Fibroblast of villous mesenchyme (primary cell): ENCODE measurements at places on chromosomes 4 and X. TPM values are rescaled to one million over a fixed set of nuclear protein-coding genes. Genes with fewer than 3 reads are reported as not detected.
A peak's percentile ranks its signal among the peaks of the same experiment; 100 is the strongest.

The TEX13B gene
- total RNA-seq = not detected in 2 replicates

GRCh38 chr4:3254302-3255131, 5.6 kb downstream of the MSANTD1 start:
- no peak for DNase-seq

The NR3C2 gene
- under 0.01 and 0.32 TPM in 2 replicates for total RNA-seq

The PDGFC gene
- 145 and 184 TPM in 2 replicates for total RNA-seq

The HSFX4 gene
- total RNA-seq = not detected in 2 replicates

DNA sequence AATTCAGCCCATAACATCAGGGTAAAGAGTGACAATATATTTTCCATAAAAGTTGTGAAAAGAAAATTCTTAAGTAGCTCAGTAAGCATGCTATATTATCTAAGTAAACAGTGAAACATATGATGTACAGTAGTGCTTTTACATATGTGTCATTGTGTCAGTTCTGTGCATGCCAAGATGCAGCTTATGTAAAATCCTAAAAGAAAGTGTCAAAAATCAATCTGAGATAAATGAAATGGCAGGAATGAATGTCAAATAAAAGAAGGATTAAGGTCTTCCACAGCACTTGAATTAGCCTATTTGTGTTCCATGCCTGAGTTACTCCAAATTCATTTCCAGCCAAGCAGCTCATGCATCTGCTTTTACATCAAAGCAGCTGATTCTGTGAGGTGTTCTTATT, 452.7 kb upstream of the HS3ST1 start:
- DNase-seq = no peak

- DNase-seq = no peak
Observed at GRCh38 chr4:32987111-32987510, 2266.9 kb downstream of the PCDH7 start.

- no peak for DNase-seq
Observed at GRCh38 chr4:81457921-81458520, 13.7 kb downstream of the RASGEF1B start.

DNA sequence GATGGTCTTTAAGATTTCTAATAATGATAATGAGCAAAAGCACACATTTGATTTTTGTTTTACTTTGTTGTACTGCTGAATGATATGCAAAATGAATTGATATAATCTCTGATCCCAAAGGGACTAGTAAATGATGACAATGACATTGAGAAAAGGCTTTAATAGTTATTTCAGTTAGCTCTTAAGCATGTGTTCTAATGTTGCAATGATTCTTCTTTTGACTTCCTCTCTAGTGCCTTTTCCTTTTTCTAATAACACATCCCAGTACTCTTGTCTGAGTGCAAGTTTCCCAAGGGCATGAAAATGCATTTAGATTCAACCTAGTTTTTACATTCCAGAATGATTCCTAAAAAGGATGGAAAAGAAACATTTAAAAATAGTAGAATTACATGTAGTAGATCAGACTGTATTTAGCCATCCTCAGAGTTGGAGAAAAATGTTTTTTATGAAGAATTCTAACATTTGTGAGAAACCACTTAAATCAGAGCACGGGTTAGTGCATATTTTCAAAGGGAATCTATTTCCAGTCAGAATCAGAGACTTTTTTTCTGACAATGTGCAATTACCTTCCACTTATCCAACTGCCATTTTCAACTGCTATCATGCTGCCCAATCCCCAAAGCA, 508.8 kb downstream of the C4orf33 start:
- no peak for DNase-seq

The ZNF141 gene
- 9.5 and 9.7 TPM in 2 replicates for total RNA-seq

GRCh38 chr4:44704673-44705072, 21.7 kb downstream of the GNPDA2 start:
- DNase-seq = no peak

DNA sequence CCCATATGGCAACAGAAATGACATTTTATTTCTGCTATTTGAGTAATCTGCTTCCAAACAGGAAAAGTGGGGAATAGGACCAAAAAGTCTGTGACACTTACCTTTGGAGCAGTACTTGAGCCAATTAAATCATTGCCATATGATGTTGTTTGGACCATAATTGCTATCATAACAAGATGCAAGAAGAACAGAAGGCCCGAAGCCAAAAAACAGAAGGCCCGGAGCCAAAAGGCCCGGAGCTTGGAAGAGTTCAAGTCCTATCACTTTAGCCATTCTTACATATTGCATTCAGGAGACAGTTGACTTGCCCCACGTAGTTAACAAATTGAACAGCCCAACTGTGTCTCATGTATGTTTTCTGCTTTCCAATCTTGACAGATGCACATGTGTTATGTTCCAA, 285.6 kb downstream of the ARHGAP24 start:
- peak; percentile 57 for DNase-seq

DNA sequence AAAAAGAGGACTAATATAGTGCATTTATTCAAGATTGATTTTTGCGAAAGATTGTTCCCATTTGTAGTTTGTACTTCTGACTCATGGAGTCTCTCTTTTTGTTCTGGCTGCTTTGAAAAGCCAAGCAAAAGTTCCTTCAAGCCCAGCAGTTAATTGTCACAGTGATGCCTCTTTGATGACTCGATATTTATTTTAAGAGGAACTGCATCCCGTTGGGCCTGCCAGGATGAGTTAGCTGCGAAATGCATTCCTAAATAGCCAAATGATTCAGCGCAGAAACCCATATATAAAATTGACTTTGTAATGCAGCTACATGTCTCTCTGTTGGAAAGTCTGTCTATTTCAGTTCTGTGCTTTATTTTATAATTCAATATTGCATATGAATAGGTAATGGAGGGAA, 295.1 kb downstream of the GBA3 start:
- DNase-seq = peak; percentile 1

DNA sequence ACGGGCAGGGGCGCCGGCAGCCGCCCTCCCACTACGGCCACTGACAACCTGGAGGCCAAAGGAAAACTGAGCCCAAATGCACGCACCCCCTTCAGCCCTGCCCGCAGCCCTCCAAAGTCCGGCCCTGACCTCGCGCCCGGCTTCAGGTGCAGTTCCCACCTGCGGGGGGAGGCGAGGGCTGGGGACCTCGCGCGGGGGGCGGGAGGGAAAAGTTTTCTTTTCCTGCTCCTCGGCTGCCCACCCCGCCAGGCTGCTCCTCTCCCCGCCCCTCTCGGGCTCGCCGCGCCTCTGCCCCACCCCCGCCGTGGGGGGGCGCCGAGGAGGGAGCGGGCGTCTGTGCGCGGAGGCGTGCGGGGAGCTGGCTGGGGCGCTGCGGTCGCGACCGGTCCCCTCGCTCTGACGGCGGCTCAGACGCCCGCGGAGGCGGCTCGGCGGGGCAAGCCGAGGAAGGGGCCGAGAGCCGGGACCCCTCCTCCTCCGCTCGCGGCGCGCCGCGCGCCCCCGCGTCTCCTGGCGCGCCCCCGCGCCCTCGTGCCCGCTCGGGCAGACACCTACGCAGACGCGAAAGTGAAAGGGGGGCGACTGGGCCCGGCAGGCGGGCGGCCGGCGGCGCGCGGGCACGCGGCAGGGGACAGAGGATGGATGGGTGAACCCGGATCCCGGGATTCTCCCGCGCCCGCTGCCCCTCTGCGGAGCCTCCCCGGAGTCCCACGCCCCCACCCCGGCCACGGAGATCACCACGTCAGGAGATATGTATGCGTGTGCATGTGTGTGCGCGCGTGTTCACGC, 3.1 kb upstream of the NR3C2 start:
- no peak for DNase-seq

The BBS12 gene
- 3.9 and 4.7 TPM in 2 replicates for total RNA-seq

DNA sequence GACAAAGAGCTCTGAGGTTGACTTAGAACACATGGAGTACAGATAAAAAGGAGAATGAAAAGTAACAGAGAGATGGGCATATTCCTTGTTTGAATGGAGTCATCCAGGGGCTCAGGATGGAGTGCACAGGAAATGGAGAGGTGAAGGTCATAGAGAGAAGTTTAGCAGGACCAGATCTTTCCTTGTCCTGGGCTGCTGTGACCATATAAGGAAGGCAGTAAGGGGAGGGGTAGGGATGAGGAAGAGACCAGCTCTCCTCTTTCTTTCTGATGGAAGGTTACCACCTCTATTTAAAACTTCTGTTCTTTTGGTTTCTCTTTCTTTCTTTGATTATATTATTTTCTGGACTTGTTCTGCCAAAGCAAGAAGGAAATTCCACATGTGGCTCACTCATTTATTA, 27.0 kb downstream of the AR start:
- DNase-seq = no peak
